ENCODE measurements at places on chromosomes 2 and 18.

DNA sequence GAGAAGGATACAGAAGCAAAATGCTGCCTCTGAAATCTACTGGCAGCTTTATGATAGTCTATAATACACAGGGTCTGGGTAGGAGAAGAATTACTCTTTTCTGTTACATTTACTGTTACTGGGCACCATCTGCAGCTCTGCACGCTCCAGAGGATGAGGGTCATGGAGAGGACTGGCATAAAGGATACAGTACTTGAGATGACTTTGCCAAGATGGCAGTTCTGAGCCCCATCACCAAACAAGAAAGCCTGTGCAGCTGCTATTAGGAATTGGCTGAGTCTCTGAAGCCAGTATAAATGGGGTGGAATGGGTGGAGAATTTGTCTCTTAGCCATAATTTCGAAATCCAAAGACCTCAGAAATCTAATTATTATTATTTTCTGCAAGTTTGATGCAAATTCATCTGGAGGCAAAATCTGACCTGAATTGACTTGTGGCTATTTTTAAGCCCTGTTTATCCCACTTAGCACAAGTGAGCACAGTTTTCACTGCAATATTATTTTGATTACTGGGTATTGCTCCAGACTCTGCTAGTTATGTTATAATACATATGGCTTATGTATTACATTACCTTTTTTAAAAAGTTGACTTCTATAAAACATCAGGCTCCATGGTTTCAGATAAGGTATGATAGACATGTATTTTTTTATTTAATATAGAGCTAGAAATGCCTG, 579.5 kb downstream of the MBD2 start:
- H3K36me3 ChIP-seq: no peaks in the 10 kb centered on the region
- no peaks in the 10 kb centered on the region for H3K4me1 ChIP-seq
- no peak overlapping the region for H3K27ac ChIP-seq
- no peak overlapping the region for H3K4me3 ChIP-seq
- DNase-seq: no peak

DNA sequence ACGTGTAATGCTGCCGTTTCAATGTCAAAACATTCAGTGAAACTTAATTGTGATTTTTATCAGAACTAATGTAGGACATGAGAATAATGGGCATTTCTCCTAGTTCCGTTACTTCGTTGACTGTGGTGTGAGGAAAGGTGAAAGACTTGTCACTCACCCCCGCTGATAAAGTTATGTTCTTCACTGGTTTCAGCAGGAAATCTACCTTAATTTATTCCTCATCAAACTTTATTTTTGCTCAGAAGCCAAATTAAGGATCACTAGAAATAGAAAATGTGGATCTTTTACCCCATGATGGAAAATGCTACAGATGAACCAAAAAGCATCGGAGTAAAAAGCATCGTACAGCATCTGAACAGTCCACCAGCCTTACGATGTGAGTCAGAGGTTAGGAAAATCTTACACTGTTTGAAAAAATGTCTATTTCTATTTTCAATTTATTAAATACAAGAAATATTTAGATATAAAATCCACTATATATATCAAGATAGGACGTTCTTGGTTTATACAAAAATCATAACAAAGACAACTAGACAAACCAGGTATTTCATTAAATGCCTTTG, 1.0 kb upstream of the ROCK1 start:
- no peak overlapping the region for H3K27ac ChIP-seq
- H3K4me3 ChIP-seq: peak overlapping the region; percentile 61
- no peaks in the 10 kb centered on the region for H3K36me3 ChIP-seq

GRCh38 chr2:46053564-46053963, 243.6 kb upstream of the EPAS1 start:
- no peak overlapping the region for H3K27ac ChIP-seq
- no peak overlapping the region for H3K4me3 ChIP-seq
- H3K36me3 ChIP-seq: no peaks in the 10 kb centered on the region
- no peak for DNase-seq
- no peaks in the 10 kb centered on the region for H3K4me1 ChIP-seq

DNA sequence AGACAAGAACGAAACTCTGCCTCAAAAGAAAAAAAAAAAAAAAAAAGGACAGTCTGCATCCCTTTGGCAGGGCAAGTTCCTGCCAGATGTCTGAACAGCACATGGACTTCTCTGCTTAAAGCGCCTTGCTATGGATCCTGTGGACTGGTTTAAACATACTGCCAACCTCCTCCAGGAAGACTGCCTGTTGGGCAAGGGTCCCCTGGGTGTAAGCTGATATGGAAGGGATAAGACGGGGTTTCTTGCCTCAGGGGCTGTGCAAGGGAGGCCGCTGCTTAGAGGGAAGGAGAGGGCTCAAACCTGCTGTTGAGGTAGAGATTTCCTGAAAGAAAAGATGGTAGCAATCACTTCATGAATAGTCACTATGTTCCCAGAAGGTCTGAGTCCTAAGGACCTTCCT, 22.2 kb downstream of the SKA1 start:
- H3K36me3 ChIP-seq: no peaks in the 10 kb centered on the region
- no peak for DNase-seq
- no peak overlapping the region for H3K27ac ChIP-seq
- H3K4me3 ChIP-seq: no peak overlapping the region
- H3K4me1 ChIP-seq: peaks cover 26% of the 10 kb centered on the region
- H3K27me3 ChIP-seq: peaks cover 14% of the 10 kb centered on the region

- no peaks in the 10 kb centered on the region for H3K4me1 ChIP-seq
- no peaks in the 10 kb centered on the region for H3K27me3 ChIP-seq
- H3K27ac ChIP-seq: no peak overlapping the region
- no peaks in the 10 kb centered on the region for H3K36me3 ChIP-seq
- DNase-seq: no peak
These were observed 8.7 kb downstream of the GLS start for GRCh38 chr2:190889175-190889943.

GRCh38 chr2:190447766-190448165, 39.6 kb downstream of the MFSD6 start:
- no peaks in the 10 kb centered on the region for H3K27me3 ChIP-seq
- DNase-seq: no peak
- no peak overlapping the region for H3K27ac ChIP-seq
- H3K36me3 ChIP-seq: no peaks in the 10 kb centered on the region

DNA sequence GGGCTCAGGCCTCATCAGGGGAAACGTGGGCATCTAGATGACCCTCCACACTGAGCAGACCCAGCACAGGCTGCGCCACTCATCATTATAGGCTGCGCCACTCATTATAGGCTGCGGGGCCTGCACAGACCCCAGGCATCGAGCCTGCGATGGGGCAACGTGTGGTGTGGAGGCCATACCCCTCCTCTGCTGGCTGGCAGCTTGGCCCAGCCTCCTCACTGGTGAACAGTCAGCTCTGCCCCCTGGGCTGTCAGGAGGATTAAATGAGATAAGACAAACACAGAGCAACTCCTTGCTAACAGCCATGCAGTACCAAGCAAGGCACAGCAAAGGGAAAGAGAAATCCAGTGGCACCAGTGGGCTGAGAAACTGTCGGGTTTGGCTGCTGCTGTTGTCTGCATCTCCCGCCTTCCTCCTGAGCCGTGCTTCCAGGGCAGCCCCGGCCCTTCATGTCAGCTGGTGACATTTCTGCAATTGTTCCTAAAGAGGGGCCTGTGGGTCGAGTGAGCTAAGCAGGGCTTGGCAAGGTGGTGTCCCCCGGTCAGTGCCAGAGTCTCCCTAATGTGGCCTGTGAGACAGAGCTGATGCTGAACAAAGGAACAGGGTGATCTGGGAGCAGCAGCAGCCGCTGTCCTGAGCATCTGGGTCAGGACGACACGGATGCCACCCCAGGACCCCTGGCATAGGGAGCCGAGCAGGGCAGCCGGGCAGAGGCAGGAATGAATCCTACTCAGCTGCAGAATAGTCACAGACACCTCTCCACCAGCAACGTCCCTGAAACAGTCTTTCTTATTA, 48.7 kb downstream of the RRM2 start:
- no peak for DNase-seq
- no peaks in the 10 kb centered on the region for H3K36me3 ChIP-seq
- no peak overlapping the region for H3K4me3 ChIP-seq
- no peak overlapping the region for H3K27ac ChIP-seq
- no peaks in the 10 kb centered on the region for H3K4me1 ChIP-seq
- H3K27me3 ChIP-seq: no peaks in the 10 kb centered on the region

GRCh38 chr18:11882636-11883035, 25.5 kb downstream of the MPPE1 start:
- no peaks in the 10 kb centered on the region for H3K27me3 ChIP-seq
- no peak overlapping the region for H3K27ac ChIP-seq
- peaks cover 4% of the 10 kb centered on the region for H3K4me1 ChIP-seq
- no peak overlapping the region for H3K4me3 ChIP-seq

DNA sequence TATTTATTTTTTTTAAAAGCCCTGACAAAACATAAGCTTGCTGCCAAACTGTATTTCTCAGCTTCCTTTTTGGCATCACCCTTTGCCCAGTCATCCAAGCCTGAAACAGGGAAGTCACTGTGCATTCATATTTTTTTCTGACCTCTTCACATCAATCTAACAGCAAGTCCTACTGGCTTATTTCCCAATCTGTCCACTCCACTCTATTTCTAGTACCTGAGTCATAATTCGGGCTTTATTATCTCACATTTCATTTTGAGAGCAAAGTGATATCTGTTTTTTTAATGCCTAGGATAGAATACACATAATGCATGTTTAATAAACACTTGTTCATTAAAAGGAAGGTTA, 5.1 kb downstream of the HNMT start:
- peaks cover 4% of the 10 kb centered on the region for H3K4me1 ChIP-seq
- no peak overlapping the region for H3K27ac ChIP-seq
- DNase-seq: no peak
- no peaks in the 10 kb centered on the region for H3K36me3 ChIP-seq

DNA sequence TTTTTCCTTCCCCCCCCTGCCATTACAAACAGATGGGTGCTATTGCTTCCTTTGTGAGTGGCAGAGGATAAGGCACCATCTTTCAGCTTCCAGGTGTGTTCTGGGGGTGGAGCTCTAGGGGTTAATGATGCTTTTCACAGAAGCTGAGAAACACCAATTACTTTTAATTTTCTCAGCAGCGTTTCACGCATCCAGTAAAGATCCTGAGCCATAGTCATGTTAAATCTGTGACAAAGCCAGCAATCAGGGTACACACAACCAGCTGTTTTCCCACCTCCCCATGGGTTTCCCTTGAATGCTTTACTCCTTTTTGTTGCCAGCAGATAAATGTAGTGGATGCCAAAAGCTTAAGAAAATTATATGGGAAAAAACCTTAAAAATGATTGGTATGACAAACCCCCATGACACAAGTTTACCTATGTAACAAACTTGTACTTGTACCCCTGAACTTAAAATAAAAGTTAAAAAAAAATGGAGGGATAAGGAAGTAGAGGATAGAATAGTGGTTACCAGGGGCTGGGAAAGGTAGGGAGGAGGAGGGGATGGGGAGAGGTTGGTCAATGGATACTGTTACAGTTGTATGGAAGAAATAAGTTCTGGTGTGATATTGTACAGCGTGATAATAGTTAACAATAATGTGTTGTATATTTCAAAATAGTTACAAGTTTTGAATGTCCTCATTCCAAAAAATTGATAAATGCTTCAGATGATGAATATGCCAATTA, 70.0 kb downstream of the ACOXL start:
- peaks cover 10% of the 10 kb centered on the region for H3K36me3 ChIP-seq
- H3K4me1 ChIP-seq: peaks cover 19% of the 10 kb centered on the region
- no peak for DNase-seq
- H3K27me3 ChIP-seq: no peaks in the 10 kb centered on the region
- no peak overlapping the region for H3K27ac ChIP-seq
- no peak overlapping the region for H3K4me3 ChIP-seq

DNA sequence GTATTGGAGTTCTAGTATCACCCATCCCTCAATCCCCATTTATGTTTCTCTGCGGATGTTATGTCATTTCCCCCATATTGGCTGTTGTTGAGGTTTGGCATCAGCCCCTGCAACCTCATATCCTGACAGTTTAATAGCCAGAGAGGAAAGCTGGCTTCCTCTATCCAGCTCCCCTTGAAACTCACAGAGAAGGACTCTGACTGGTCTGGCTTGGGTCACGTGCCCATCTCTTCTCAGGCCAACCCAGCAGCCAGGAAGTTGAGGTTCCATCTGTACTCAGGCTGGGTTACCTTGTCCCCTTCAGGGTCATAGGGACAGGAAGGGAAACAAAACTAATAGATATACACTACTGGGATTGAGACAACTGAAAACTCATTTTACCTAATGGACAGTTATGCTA, 148.0 kb upstream of the SLC14A2 start:
- H3K27ac ChIP-seq: no peak overlapping the region
- no peaks in the 10 kb centered on the region for H3K27me3 ChIP-seq
- H3K4me3 ChIP-seq: no peak overlapping the region
- H3K4me1 ChIP-seq: no peaks in the 10 kb centered on the region
- no peak for DNase-seq

- H3K27ac ChIP-seq: no peak overlapping the region
- peak; percentile 57 for DNase-seq
These were observed 13.5 kb upstream of the IGFBP2 start for GRCh38 chr2:216619411-216620393.

- H3K27ac ChIP-seq: no peak overlapping the region
- no peaks in the 10 kb centered on the region for H3K36me3 ChIP-seq
- H3K4me1 ChIP-seq: no peaks in the 10 kb centered on the region
- no peak for DNase-seq
- no peaks in the 10 kb centered on the region for H3K27me3 ChIP-seq
These were observed 63.3 kb upstream of the ITPRID2 start for GRCh38 chr2:181828122-181828705.

- no peak for DNase-seq
- no peak overlapping the region for H3K27ac ChIP-seq
- no peaks in the 10 kb centered on the region for H3K27me3 ChIP-seq
- peaks cover 19% of the 10 kb centered on the region for H3K4me1 ChIP-seq
These were observed 358.0 kb downstream of the HRH4 start for GRCh38 chr18:24818441-24818840.

- no peak overlapping the region for H3K4me3 ChIP-seq
- no peaks in the 10 kb centered on the region for H3K27me3 ChIP-seq
- DNase-seq: no peak
- H3K36me3 ChIP-seq: no peaks in the 10 kb centered on the region
- no peaks in the 10 kb centered on the region for H3K4me1 ChIP-seq
These were observed 234.4 kb upstream of the RBBP8 start for GRCh38 chr18:22698711-22699110.

DNA sequence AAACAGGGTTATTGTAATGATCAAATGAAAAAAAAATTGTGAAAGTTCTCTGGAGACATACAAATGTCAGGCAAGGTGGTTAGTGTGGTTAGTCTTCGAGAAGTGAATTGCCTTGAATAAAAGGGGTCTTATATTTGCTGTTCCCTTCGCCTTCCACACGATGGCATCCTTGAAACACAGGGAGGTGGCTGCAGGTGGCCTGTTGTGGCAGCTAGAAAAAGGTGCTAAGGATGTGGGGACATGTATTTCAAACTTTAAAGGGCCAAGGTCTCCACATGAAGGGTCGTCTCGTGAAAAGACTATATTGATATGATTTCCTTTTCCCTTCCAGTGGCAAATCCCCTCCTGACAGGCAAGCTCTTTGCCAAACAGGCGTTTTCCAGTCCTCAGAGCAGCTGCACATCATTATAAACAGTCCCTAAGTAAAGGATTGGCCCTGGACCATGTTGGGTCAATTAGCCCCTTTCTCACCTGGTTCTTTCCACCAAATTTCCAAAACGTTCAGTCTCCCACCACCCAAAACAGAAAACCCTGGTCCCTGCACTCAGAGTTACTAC, 68.5 kb downstream of the COPS8 start:
- DNase-seq: no peak
- H3K27ac ChIP-seq: no peak overlapping the region
- no peaks in the 10 kb centered on the region for H3K4me1 ChIP-seq
- no peaks in the 10 kb centered on the region for H3K27me3 ChIP-seq
- no peaks in the 10 kb centered on the region for H3K36me3 ChIP-seq
- H3K4me3 ChIP-seq: no peak overlapping the region
